Activated naive CD8-positive, alpha-beta T cell treated with anti-CD3 and anti-CD28 coated beads, Interleukin-2, amount 10 ng/mL, durations not matched to agents 7 days and 5 days (primary cell): ENCODE measurements at places on chromosomes 12 and 14. TPM values are rescaled to one million over a fixed set of nuclear protein-coding genes. Genes with fewer than 3 reads are reported as not detected.

The ZFHX2 gene
- 0.75 TPM for total RNA-seq

The C14orf119 gene
- 47.4 TPM for total RNA-seq

The CCNB1IP1 gene
- 39.5 TPM for total RNA-seq

The WNT1 gene
- total RNA-seq: 1.7 TPM

The KLRC1 gene
- total RNA-seq: 12.1 TPM

The CABP1 gene
- 1.4 TPM for total RNA-seq

- H3K27me3 ChIP-seq: no peaks in the 10 kb centered on the region
- H3K27ac ChIP-seq: no peak overlapping the region
- no peaks in the 10 kb centered on the region for H3K4me1 ChIP-seq
Measured at GRCh38 chr14:22189881-22190280, 399.1 kb downstream of the DAD1 start.

GRCh38 chr12:15919418-15919817 lies 8.3 kb downstream of the DERA start:
- peaks cover 5% of the 10 kb centered on the region for H3K36me3 ChIP-seq
- no peaks in the 10 kb centered on the region for H3K27me3 ChIP-seq
- H3K27ac ChIP-seq: no peak overlapping the region
